Right cardiac atrium (tissue), 5 donors: ENCODE measurements at places on chromosomes 7 and 10.

- no peak for DNase-seq
Observed at GRCh38 chr7:7254319-7254718, 72.0 kb downstream of the C1GALT1 start.

- no peak for DNase-seq
Observed at GRCh38 chr7:117004899-117005298, 51.6 kb downstream of the ST7 start.

- DNase-seq, result no peak
Observed at GRCh38 chr10:72630144-72630543, 4.3 kb upstream of the MICU1 start.

- no peak for DNase-seq
Observed at GRCh38 chr7:13904689-13905088, 84.8 kb downstream of the ETV1 start.

GRCh38 chr10:17138460-17139042, 8.9 kb upstream of the CUBN start:
- DNase-seq, result no peak

DNA sequence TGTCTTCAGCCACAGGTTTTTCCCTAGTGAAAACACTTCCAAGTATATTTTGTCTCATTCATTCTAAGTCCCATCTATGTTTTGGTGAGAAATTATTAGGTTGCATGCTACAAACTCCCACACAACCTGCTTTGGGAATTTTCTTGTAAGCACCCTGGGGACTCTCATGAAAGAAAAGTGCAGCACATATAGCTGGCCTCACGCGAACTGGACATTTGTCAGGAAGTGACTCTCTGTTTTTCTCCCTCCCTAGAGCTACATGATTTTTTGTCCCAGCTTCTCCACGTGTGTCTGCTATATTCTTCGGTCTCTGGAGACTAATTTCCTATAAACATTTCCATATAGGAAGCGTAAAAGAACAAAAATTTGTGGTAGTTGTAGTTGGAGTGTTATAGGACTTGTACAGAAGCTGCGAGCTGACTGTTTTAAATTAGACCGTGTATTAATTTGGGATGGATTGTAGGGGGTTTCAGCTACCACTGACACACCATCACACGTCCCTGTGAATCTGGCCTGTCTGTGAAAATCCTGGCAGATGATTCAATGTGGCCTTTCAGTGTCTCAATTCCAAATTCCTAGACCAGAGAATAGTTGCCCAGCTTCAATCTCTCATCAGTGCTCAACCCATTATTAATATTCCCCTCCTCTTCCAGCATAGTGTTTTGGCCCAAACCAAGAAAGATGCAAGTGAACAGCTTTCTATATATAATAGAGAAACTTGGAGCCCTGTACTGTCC, 40.2 kb downstream of the ARL4A start:
- DNase-seq, result no peak

DNA sequence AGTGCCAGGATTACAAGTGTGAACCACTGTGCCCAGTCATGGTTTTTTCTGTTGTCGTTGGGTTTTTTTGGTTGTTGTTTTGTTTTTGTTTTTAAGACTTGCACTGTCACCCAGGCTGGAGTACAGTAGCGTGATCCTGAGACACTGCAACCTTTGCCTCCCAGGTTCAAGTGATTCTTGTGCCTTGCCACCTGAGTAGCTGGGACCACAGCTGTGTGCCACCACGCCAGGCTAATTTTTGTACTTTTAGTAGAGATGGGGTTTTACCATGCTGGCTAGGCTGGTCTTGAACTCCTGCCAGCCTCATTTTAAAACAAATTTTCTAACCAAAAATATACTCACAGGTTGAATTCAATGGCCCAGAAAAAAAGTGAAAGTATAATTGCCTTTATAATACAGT, 174.1 kb downstream of the AHR start:
- no peak for DNase-seq
